ENCODE measurements at places on chromosomes 5 and 9. TPM values are rescaled to one million over a fixed set of nuclear protein-coding genes. Genes with fewer than 3 reads are reported as not detected.

DNA sequence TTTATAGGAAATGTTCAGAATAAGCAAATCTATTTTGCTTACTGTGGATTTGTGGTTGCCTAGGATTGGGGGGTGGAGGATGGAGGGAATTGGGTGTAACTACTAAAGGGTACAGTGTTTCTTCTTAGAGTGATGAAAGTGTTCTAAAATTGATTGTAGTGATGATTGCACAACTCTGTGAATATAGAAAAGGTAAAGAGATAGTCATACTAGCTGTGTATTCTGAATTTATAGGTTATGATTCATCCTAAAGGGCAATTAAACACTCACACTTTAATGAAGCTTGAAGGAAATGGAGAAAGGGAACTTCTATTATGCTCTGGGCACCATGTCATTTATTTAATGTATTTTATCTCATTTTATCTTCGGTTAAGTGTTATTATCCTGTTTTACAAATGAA lies 9.9 kb downstream of the TXNDC8 start:
- no peaks in the 10 kb centered on the region for H3K27me3 ChIP-seq
- H3K36me3 ChIP-seq, result no peaks in the 10 kb centered on the region
- no peak overlapping the region for H3K27ac ChIP-seq

The TEX48 gene
- not detected for total RNA-seq

The IFNA13 gene
- not detected for total RNA-seq

DNA sequence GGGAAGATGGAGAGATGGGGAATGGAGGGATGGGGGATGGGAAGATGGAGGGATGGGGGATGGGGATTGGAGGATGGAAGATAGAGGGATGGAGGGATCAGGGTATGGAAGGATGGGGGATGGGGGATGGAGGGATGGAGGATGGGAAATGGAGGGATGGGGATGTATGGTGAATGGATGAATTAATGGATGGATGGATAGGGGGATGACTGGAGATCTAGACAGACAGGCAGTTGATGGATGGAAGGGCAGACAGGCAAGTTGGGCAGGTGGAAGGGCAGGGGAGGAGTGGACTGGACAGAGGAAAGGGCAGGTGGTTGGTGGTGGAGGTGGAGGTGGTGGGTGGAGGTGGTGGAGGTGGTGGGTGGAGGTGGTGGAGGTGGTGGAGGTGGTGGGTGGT lies 167.2 kb downstream of the C9orf50 start:
- H3K4me1 ChIP-seq, result no peaks in the 10 kb centered on the region
- H3K27me3 ChIP-seq, result no peaks in the 10 kb centered on the region
- no peak overlapping the region for H3K4me3 ChIP-seq
- DNase-seq, result no peak
- H3K36me3 ChIP-seq, result no peaks in the 10 kb centered on the region

DNA sequence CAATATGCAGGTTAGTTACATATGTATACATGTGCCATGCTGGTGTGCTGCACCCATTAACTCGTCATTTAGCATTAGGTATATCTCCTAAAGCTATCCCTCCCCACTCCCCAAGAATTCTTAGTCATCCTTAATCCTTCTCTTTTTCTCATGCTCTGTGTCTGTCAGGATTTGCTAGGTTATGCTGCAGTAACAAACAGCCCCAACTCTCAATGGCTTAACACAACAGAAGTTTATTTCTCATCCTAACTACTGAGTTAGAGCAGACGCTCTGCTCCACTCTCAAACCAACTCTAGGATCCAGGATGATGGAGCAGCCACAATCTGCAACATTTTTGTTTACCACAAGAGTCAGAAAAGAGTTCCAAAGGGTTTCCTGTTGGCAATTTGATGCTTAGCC lies 28.2 kb upstream of the FAM169A start:
- H3K27me3 ChIP-seq, result no peaks in the 10 kb centered on the region
- no peak overlapping the region for H3K27ac ChIP-seq
- DNase-seq, result no peak

The TSSK1B gene
- total RNA-seq, result 4.0 TPM

DNA sequence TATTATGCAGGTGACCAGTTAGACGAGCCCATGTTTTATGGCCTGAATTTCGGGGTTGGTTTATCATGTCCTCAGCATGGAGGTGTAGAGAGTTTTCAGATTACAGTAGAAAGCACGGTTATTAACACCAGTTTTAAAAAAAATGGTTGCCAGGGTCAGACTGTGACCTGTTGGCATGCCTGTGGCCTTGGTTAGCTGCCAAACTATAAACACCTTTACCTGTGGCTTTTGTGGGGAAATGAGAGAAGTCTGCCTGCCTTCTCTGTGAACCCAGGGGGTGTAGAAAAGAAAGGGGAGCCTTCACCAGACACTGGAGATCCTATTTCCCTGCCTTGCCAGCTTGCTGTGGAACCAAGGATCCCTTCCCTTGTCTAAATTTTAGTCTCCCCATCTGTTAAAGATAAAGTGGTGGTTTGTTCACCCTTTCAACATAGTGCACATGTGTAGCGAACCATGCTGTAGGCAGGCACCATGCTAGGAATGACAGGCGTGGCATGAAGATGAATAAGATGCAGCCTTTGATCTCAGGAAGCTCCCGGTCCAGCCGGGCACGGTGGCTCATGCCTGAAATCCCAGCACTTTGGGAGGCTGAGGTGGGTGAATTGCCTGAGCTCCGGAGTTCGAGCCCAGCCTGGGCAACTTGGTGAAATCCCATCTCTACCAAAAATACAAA lies 6.1 kb upstream of the PHF19 start:
- H3K36me3 ChIP-seq, result no peaks in the 10 kb centered on the region
- no peaks in the 10 kb centered on the region for H3K27me3 ChIP-seq
- no peaks in the 10 kb centered on the region for H3K4me1 ChIP-seq
- no peak for DNase-seq
- H3K27ac ChIP-seq, result no peak overlapping the region
- no peak overlapping the region for H3K4me3 ChIP-seq
